ENCODE measurements at places on chromosomes 7 and 10.

GRCh38 chr7:30841025-30841735 lies 70.0 kb downstream of the MINDY4 start:
- DNase-seq = no peak

DNA sequence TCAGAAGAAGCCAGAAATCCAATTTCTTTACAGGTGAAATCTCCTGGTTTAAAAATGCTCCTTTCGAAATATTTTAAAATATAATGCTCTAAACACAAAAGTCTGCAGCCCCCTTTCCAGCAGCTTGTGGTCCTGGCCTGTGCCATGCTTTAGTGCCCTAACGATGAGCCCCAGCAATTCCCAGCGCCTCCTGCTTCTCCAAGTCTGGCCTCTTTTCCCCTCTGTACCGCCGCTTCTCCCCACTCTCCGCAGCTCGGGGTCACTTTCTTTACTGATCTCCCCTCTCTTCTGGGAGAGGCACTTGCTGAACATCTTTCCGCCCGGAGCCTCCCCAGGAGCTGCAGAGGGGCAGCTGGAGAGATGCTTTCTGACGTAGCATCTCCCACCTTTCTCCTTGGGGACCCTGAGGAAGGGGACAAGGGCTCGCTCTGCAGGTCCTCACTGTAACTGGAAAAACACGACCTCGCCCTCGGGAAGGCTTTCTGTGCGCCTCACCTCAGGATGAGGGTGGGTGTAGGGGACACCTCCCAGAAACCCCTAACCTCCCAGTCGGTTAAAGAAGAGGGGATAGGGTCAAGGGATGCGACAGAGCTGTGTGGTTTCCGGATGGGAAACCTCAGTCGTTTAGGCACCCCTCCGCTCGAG lies 565 bp upstream of the INA start:
- DNase-seq = no peak

DNA sequence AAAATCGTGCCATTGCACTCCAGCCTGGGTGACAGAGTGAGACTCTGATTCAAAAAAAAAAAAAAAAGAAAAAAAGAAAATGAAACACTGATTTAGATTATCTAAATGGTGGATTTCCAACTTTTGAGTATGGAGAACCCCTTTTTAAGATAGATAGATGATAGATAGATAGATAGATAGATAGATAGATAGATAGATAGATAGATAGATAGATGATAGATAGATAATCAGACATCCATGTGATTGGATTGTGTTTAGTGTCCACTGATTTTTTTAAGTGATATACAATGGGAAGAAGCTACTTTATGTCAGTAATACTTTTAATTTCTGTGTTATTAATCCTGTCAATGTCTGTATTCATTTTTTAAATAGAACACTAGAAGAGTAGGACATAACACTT lies 6.0 kb downstream of the OIT3 start:
- no peak for DNase-seq

DNA sequence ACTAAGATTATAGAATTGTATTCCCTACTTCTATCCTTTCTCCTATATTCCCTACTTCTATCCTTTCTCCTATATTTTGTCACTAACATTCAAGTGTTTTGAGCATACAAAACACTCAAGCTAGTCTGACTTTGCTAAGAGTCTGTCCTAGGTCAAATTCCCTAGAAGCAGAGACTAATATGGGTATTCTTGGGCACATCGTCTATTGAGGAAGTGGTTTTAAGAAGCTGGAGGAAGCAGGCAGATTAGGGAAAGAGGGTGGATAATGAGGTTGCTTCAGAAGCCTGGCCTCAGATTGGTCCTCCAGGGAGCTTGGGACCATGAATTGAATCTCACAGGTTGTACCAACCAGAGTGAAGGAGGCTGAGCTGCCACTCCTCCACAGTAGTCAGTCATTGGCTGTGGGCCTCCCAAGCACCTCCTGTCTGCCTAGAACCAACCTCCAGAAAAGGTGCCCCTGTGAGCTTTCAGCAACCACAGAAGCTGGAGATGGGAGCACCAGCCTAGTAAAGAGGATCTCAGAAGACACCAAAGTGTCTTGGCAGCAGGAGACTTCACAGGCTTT lies 295.9 kb upstream of the PHF14 start:
- DNase-seq = no peak

DNA sequence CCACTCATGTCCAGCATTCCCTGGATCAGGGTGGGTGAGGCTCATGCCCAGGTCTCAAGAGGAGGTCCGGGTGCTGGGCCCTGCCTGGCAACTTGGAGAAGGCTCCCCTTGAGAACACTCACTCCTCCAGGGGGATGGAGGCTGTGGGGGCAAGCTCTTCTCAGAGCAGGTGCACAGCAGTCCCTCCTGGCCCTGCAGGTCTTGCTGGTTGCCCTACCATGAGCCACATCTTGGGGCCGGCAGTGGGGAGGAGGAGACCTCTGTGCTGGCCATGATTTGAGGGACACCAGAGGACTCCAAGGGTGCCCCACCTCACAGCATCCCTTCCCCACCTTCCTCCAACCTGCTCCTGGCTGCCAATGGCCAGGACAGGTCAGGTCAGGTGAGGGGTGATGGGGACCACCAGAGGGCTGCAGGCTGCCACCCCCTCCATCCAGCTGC lies 87.4 kb upstream of the RET start:
- no peak for DNase-seq

- no peak for DNase-seq
These were observed 107.0 kb upstream of the NPSR1 start for GRCh38 chr7:34550996-34551395.
